ENCODE measurements at places on chromosomes 11 and 22.

GRCh38 chr11:45603946-45604682 lies 61.3 kb downstream of the CHST1 start:
- DNase-seq, result peak; percentile 18

DNA sequence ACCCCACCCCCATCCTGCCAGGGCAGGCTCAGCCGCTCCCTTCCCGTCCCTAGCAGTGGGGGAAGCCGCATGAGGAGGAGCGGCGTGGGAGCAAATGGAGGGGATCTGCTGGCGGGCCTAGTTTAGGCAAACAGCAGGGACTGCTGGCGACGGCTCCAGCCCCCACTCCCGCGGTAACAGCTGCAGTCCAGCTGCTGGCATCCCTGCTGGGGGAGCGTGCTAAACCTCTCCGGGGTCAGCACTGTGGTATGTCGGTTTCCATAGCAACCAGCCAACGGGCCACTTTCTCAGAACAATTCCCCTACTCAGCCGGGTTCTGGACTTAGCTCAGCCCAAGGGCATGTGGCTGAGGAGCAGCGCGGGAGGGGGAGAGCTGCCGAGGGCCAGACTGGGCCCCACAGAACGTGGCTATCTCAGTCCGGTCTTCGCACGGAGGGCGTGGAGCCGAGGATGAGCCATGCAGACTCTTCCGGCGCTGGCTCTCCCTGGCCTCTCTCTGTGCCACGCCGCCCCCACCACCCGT lies 98.8 kb downstream of the PKNOX2 start:
- DNase-seq, result peak; percentile 98

DNA sequence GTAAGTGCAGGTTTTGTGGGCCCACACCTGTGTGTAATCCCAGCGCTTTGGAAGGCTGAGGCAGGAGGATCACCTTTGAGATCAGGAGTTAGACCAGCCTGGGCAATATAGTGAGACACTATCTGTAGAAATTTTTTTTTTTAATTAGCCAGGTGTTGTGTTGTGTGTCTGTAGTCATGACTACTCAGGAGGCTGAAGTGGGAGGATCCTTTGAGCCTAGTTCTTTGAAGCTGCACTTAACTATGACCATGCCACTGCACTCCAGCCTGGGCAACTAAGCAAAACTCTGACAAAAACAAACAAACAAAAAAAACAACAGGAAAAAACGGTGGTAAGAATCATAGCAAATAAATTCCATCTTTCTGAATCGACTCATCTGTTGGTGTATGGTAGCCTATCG lies 268.6 kb upstream of the PDGFD start:
- no peak for DNase-seq

GRCh38 chr22:17746916-17747315 lies 27.4 kb downstream of the BID start:
- DNase-seq, result no peak

GRCh38 chr11:23797624-23798419 lies 699.0 kb upstream of the LUZP2 start:
- no peak for DNase-seq

DNA sequence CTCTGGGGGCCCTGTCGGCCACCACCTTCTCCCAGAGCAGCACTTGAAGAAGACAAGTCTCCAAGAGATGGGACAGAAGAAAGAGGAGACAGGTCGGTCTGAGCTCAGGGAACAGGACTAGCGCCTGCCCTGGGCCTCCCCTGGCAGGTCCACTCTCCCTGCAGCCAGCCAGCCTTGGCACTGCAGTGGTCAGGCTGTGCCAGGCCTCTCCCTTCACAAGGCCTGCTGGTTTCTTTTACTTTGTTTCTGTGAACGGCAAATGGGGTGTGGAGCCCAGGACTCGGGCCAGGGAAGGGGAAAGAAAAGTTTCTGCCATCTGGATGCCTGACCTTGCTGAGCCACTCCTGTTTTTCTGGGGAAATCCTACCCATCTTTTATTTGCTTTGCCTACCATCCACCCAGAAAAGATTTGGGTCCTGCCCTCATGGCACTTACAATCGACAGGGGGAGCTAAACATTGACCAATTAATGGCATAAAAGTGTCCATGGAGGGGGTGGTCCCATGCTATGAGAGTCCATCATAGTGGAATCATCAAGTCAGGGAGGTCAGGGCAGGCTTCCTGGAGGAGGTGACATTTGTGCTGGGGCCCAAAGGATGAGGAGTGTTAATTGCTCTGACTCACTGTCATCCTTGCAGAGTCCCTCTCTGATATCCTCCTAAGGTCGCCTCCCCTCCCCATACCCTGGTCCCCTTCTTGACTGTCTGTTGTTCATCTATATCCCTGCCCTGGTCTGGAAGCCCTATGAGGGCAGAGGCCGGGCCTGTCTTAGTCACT lies 65.2 kb downstream of the NFAM1 start:
- DNase-seq, result no peak

GRCh38 chr22:19765477-19766239 lies 5.1 kb downstream of the TBX1 start:
- no peak for DNase-seq

- DNase-seq, result no peak
These were observed at the start of gene OR51A7 for GRCh38 chr11:4903484-4903883. Gene OR51A7 (plus strand): TSS chr11:4903783. CDS start chr11:4907370, 3,587 bp downstream.

DNA sequence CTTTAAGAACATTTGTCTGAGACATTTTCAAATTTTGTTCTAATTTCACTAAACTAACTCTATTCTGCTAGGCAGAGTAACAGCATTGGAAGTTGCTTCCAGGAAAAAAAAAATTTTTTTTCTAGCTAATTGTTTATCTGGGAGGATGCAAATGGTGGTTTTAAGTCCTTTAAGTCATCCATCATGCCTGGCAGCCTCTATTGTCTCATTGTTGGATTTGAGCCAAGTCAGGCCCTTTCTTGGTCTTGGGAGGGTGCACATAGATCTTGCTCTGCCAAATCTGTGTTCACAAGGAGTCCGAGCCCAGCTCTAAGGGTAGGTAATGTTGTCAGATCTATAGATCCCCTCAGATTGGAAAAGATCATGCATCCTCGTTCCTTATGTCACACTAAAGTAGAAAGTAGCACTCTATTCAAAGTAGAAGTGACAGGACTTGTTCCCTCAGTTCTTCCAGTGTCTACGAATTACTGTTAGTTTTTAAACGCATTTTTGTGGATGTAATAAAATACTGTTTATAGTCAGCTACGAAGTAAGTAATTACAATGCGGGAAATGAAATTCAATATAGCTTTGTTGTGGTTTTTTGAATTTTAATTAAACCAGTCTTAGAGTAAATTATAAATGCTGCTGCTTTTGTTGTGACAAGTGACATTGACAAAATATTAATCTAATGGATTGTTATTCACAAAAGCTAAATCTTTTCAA lies 166.0 kb upstream of the RASSF10 start:
- peak; percentile 74 for DNase-seq
